ENCODE measurements at places on chromosomes 2 and 18. TPM values are rescaled to one million over a fixed set of nuclear protein-coding genes. Genes with fewer than 3 reads are reported as not detected.

GRCh38 chr2:111535404-111535803 is 348.6 kb downstream of the ANAPC1 start:
- no peak for ATAC-seq

DNA sequence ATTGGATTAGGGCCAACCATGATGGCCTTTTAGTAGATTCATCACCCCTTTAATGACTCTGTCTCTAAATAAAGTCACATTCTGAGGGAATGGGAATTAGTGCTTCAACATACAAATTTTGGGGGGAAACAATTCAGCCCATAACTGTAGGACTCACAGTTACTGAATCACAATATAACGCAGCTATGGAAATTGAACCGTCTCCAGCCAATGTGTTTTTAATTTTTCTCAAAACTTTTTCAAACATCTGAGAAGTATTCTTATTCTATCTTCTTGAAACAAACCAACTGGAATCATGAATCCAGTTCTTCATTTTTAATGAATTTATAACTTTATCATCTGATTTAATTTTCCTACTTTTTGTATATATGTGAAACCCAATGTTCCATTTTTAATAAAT is 373.1 kb upstream of the SYT4 start:
- no peak for ATAC-seq

GRCh38 chr2:133495226-133495625 is 73.0 kb downstream of the NCKAP5 start:
- no peak for ATAC-seq

DNA sequence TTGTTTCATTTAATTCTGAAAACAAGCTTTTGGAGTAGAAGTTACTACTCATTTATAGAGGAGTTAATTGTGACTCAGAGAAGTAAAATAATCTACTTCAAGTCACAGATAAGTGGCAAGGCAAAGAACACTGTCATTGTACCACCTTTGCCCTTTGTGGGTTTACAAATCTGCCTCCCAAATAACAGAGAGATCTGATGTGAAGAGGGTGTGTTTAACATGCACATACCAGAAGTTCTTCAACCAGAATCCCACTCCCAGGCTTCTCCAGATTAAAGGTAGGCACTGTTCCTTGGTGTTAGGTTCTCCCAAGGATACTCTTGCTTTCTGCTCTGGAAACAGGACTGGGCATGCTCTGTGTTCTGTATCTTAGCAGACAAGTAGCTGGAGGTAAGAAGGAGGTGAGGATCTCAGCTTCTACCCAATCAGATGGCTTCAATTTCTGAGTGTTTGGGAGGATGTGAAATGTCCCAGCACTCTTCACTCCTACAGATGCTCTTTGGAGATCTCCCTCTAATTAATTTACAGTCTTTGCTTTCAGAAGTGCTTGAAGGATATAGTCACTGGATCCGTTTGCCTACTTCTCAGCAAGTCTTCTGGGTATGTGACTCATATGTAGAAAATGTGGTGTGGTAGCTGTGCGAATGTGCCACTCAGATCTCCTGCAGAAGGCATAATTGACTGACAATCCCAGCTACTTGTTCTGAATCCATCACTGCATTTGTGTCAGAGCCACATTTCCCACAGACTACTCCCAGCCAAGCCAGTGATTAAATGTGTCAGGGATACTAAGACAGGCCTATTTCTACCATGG is 111.1 kb downstream of the KLHL14 start:
- ATAC-seq, result peak; percentile 52

DNA sequence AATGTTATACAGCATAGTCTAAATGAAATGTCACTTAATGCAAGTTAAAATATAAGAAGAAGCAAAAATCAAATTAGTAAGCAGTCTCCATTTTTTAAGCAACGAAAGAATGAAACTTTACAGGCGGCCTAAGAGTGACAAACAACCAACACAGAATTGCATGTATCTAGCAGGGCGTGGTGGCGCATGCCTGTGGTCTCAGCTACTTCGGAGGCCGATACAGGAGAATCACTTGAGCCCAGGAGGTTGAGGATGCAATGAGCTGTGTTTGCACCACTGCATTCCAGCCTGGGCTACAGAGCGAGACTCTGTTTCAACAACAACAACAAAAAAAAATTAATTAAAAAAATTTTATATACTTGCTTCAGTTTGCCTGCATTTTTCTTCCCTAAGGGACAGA is 16.6 kb downstream of the RBMS1 start:
- no peak for ATAC-seq

GRCh38 chr2:18380321-18380720 is 180.1 kb downstream of the RDH14 start:
- ATAC-seq, result no peak

GRCh38 chr2:152165780-152166179 is 9.8 kb downstream of the STAM2 start:
- no peak for ATAC-seq

GRCh38 chr2:77721593-77721992 is 199.4 kb upstream of the LRRTM4 start:
- no peak for ATAC-seq

- no peak for ATAC-seq
Observed at GRCh38 chr18:23248826-23249225, 113.5 kb downstream of the CABLES1 start.

GRCh38 chr2:109448946-109449788 is 164.6 kb downstream of the SEPTIN10 start:
- ATAC-seq, result no peak

DNA sequence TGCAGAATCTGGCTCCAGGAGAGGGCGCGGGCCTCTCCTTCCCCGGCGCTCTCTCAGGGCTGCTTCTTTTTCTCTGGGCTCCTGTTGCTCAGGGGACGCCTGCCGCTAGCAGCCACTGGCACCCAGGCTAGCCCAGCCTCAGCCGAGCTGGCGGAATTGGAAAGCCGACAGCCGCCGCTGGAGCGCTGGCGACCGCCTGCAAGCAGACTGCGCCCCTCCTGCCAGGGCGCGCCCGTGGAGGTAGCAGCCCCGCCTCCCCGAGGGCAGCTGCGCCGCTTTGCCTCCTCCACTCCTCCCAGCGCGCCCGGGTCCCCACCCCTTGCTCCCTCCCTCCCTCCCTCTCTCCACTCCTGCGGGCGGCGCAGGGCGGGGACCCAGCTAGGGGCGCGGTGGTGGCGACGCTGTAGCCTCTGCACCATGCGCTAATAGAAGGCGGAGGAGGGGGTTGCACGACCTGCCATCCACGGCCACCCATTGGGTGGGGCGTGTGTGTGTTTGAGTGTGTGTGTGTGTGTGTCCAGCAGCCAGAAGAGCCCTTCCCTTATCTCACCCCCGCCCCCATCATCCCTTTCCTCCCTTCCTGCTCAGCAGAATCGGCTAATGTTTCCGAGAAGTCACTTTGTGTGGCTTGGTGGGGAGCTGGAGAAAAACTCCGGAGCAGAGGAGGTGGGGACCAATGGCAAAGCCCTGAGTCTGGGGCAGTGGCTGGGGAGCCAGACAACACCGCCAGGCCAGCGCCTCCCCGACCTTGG is at the start of gene SCN9A:
SCN9A (minus strand) TSS at position 209 of the 752 bp plus-strand sequence. CDS start 64,188 bp downstream, outside the sequence.
- peak; percentile 32 for ATAC-seq

GRCh38 chr18:70289351-70290312 is 787 bp downstream of the SOCS6 start:
- peak; percentile 27 for ATAC-seq

DNA sequence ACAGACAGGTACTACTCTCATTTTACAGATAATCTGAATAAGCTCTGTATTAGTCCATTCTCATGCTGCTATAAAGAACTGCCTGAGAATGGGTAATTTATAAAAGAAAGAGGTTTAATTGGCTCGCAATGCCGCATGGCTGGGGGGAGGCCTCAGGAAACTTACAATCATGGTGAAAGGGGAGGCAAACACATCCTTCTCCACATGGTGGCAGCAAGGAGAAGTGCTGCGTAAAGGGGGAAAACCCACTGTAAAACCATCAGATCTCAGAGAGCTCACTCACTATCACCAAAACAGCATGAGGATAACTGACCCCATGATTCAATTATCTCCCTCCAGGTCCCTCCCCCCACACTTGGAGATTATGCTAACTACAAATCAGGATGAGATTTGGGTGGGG is 254.4 kb downstream of the KCNE4 start:
- ATAC-seq, result no peak

DNA sequence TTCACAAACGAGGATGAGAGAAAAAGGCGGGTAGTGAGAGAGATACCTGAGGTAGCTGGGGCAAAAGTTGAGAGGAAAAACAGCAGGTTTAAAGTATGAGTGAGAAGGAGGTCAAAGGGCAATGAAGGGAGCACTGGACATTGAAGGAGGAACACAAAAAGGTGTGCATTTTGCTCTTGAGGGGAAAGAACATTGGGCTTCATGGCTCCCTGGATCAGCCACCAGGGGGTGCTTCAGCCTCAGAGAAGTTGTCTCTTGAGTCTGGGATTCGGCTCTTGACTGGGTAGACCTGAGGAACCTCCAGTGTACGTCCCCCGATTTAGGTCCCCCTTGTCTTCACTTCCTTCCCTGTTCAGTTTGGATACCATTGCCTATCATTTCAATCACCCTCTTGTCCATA is 128.5 kb downstream of the RAPGEF4 start:
- ATAC-seq, result peak; percentile 35

DNA sequence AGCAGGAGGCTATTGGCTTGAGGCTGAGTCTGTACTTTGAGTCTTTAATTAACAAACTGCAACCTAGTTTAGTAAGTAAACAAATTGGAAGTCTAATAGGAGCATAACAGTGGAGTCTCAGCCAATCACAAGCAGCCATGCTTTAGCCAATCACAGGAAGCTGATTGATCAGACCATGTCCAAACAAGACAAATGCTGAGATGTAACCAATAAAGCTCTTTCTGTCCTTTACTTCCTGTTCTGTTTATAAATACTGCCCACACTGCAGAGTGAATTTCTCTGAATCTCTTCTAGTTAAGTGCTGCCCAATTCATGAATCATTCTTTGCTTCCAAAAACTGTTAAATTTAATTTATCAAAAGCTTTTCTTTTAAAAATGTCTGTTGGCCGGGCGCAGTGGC is 146.6 kb upstream of the DLX2 start:
- no peak for ATAC-seq

FECH gene
- 26.2 TPM for total RNA-seq

RNU2-63P gene
- total RNA-seq, result 10.2 TPM

TMEM37 gene
- total RNA-seq, result not detected

FLACC1 gene
- total RNA-seq, result 2.1 TPM

DYSF gene
- total RNA-seq, result not detected

CLEC4F gene
- total RNA-seq, result not detected

UGT1A3 gene
- not detected for total RNA-seq

DAPL1 gene
- total RNA-seq, result not detected

All from activated T-helper 17 cell treated with anti-CD3 and anti-CD28 coated beads, Interleukin-2, amount 50 U/mL, for 72 hours (primary cell).